ENCODE measurements at places on chromosomes 3 and 15. TPM values are rescaled to one million over a fixed set of nuclear protein-coding genes. Genes with fewer than 3 reads are reported as not detected.
A peak's percentile ranks its signal among the peaks of the same experiment; 100 is the strongest.

GRCh38 chr3:140463355-140463754, 214.5 kb upstream of the TRIM42 start:
- no peak for DNase-seq

SAMD7 gene
- not detected for total RNA-seq

THAP10 gene
- 0.27 TPM for total RNA-seq

DNA sequence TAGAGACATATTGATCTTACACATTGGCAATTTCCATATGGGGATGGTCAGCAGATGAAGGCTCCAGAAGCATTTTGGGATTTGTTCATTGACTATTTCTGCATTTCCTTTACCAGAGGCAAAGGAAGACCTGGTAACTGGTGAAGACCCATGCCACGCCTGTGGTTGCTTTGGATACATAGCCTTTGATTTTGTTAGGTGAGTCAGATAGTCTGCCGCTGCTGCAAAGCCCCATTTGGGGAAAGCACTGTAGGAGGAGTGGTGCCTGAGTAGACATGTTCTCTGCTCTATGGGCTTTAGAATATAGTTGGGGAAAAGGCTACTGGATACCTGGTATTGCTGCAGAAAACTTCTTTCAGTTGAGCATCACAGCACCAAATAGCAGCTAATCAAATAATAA, 56.8 kb downstream of the TFG start:
- peak; percentile 24 for DNase-seq

DNA sequence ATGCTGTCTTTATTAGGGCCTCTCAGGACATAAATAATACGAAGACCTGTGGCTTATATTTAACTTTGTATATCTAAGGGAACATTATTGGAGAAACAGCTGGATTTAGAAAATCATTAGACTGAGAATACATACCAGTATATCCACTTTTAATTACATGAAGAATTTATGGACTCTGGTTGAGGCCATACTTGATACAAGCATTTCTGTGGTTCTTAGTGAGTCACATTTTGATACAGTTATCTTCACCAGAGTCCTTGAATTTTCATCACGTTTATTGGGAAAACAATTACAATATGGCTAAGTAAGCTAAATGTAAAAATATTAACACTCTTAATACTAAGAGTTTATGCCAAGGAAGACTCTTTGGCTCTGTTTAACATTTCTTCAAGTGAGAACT, 9.9 kb downstream of the KIF23 start:
- no peak for DNase-seq

GRCh38 chr3:152611905-152612304, 223.0 kb upstream of the P2RY1 start:
- DNase-seq = no peak

LMAN1L gene
- total RNA-seq = not detected

GRCh38 chr15:80061582-80061981, 2.1 kb downstream of the ZFAND6 start:
- no peak for DNase-seq

AP3B2 gene
- 0.39 TPM for total RNA-seq

DNA sequence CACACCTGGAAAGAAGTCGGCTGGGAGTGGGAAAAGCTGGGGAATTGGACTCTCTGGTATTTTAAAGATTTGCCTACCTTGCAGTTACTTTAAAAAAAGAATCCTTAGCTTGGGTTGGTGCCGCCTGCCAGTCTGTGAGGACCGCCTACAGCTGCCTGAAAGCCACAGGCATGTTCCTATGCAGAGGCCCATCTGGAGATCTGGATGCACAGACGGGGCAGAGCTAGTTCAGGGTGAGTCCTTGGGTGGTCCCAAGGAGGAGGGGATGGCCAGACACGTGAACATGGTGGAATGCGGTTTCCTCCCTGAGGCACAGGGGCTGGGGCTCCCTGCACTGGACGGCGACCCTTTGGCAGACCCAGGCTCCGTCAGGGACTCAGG, 113.2 kb upstream of the IQSEC1 start:
- no peak for DNase-seq

DNA sequence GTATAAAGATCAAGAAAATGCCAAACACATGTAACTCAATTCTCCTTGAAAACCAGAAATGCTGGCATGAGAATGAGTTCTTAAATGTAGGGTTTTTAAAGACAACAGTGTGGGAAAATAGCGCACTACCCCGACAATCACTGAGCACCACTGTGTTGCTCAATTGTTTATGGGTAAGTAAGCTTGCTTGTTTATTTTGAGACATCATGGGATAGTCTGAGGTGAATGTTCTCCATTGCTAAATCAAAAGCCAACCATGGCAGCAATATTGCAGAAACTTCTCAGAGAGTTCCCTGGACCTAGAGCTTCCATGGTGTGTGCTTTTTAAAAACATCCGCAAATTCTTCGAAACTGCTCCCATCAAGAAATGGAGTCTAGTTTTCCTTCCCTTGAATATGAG, 62.7 kb downstream of the CERS3 start:
- no peak for DNase-seq

DNA sequence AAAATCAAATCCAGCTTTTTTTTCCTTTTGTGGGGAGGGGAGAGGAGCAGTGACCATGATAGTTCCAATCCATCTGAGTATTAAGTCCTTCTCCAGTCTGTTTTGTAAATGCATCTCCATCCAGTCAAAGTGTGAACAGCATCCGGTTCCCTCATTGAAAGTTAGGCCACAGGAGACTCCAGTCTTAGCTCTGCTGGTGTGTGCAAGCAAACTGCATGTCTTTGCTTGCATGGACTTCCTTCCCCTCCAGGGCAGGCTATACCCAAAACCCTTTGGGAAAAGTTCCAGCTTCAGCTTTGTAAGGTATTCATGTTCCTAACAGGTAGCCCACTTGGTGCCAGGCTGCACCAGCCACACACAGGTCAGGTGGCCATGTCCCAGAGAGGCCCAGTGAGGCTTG, 3.1 kb upstream of the MAN2C1 start:
- DNase-seq = no peak

DNA sequence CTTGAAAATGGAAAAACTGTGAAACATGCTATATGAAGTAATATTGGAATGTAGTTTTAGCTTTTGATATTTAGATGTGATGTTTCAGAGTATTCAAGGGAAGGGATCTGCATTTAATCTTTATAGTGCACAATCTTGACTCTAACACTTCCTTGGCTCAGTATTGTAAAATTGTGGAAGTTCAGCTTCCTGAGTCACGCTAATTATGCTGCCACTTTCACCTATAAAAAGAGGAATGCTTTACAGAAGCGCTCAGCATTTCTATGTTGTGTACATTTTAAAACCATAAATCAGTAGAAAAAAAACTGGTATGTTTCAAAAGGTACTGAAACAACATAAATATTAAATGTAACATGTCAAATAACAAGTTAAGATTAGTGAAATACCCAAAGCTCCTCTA, 32.6 kb downstream of the SERPINI2 start:
- DNase-seq = no peak

GRCh38 chr3:131260525-131260924, 121.0 kb upstream of the NUDT16 start:
- no peak for DNase-seq
